ENCODE measurements at places on chromosomes 2 and 18.
A peak's percentile ranks its signal among the peaks of the same experiment; 100 is the strongest.

DNA sequence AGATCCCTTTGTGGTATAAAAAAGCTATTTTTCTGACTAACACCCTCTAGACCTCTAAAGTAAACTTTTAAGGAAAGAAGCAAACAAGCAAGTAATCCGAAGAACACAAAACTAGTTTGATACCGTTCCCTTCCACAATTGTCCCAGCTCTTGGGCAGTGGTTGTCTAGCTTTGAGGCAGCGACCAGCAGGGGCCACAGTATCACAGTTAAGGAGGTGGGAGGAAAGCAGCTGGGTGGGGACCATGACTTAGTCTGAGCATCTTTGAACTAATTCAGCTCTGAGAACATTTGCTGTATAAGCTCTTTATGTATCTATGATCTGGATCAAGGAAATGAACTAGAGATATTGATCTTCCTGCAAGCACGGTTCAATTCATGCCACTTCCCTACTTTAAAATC is 51.0 kb downstream of the SF3B1 start:
- DNase-seq: no peak

GRCh38 chr2:151842830-151843690 is 14.8 kb upstream of the ARL5A start:
- no peak for DNase-seq

DNA sequence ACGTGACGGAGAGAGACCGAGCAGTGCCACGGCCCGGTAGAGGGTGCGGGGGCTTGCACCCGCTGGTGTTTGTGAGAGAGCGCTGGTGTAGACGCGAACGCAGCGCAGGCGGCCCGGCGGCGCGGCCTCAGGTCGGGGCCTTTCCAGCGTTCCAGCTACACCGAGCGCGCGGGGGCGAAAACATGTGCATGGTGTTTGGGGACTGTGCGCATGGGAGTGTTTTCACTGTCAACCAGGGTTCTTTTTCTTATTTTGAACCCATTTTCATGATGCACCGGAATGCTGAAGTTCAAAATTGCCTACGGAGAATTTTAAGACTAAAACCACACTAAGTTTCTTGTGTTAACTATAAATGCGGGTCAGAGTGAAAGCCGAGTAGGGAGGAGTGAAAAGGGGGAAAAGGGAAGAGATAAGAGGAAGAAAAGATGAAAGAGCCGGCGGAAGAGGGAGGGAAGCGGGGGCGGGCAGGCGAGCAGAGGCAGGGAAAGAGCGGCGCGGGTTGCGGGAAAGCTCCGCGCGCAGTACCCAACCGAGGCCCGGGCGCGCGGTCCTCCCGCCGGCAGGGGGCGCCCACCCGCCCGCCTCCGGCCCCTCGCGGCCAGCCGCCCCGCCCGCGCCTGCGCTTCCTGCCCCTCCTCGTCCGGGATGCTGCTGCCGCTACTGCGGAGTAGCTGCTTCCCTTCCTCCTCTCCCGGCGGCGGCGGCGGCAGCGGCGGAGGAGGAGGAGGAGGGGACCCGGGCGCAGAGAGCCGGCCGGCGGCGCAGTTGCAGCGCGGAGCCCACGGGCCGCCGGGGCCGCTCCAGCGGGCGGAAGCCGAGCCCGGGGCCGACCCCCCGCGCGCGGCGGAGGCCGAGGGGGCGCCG is at the start of gene RAB12:
RAB12 (plus strand) TSS at position 643 of the 864 bp plus-strand sequence; CDS start at position 646, 3 bp downstream.
- DNase-seq: peak; percentile 91

DNA sequence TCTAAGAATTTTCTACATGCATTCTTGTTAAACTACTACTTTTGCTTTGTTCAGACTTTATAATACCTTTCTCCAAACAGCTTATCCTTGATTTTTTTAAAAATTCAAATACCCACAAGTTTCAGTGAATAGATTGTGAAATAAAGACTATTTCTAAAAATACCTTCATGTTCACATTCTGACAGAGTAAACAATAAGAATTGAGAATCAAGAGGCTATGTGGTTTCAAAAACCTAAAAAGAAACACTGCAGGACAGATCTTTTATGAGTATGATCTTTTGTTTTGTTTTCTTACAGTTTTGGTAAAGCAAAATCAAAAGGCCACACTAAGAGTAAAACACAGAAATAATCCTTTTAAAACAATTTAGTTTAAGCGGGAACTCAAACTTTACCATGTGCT is 21.2 kb downstream of the ALS2 start:
- no peak for DNase-seq

DNA sequence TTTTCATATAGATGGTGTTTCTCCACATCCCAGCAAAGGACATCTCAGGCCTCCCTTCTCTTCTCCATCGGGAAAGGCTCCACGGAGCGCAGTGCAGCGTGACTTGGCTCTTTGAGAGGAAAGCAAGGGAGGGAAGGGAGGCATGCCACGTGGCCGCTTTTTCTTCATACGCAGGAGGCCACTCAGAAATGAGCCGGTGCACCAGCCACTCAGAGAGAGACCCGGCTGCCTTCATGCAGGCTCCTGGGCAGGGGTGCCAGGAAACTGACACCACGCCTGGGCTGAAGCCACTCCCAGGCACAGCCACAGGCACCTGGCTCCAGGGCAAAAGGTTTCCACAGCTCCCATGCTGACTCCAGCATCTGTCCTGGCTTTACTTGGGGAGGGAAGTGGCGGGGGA is 11.1 kb upstream of the LOXHD1 start:
- DNase-seq: peak; percentile 22

DNA sequence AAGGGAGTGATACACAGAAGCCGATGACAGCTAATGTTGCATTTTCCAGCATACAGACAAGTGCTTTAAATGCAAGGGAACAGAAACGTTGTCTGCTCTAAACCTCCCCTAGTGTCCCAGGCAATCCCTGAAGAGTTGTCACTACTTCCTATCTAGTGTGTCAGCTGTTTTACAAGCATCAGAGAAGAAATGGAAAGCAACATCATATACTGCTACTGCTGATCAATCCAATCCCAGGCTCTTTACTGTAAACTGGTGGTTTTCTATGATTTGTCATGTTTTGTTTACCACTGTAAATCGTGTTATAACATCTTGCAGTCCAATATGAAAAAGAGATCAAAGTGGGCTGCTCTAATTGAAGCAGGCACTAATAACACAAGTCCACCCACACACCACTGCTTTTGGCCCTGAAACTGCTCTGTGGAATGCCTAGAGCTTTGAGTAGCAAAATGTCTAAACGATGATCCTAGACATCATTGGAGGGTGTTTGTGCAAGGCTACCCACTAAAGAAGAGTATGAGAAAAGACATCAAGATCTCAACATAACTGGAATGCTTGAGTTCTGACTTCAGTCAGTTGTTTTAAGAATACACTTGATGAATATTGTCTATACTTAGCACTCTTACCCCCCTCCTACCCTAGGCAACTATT is 18.1 kb upstream of the ROCK1 start:
- no peak for DNase-seq

- no peak for DNase-seq
These were observed 819 bp upstream of the MAP3K2 start for GRCh38 chr2:127388423-127389164.

DNA sequence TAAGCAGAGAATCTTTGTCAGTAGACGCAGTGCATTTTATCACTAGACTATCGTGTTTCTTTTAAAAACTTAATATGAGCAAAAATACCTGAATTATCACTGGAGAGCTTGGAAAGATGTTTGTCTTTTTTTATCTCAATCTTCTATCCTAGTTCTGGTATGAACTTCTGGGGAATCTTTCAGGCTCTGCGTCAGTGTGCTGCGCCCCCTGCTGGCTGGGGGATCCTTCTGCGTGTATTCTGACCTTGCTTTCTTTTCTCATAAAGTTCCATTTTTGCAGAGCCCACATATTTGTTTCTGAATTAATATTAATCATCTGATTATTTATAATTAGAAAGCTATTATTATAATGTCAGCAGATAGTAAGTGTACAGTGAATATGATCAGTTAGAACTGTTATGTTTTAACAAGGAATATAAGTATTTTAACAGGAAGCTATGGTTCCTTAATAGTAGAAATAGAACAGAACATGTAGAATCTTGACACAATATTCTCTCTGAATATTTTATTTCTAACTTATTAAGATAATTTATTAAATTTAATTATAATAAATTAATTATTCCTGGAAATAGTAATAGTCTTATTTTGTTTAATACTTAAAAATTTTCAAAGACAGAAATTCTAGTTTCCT is 945.0 kb upstream of the CRIM1 start:
- DNase-seq: peak; percentile 82

GRCh38 chr2:218399391-218400166 is at the start of gene CTDSP1:
Gene CTDSP1 (plus strand): TSS chr2:218399868. CDS start chr2:218400091, 223 bp downstream.
- peak; percentile 92 for DNase-seq

- DNase-seq: no peak
These were observed 29.3 kb downstream of the MERTK start for GRCh38 chr2:111927723-111928122.

DNA sequence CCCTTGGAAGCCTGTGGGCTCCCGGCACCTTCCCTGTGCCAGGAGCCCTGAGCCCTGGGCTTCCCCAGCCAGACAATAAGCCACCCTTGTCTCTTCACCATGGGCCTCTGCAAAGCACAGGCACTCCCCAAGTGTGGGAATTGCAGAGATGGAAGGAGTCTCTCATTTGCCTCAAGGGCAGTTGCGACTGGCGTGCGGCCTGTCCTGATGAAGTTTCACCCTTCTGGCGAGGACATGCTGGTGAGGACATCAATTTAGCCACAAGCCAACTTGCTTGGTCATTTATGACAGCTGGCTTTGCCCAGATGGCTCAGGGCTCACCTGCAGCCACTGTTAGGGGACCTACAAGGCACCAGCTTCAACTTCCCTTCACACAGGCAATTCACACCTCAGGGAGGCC is 180.2 kb downstream of the ANAPC1 start:
- no peak for DNase-seq

DNA sequence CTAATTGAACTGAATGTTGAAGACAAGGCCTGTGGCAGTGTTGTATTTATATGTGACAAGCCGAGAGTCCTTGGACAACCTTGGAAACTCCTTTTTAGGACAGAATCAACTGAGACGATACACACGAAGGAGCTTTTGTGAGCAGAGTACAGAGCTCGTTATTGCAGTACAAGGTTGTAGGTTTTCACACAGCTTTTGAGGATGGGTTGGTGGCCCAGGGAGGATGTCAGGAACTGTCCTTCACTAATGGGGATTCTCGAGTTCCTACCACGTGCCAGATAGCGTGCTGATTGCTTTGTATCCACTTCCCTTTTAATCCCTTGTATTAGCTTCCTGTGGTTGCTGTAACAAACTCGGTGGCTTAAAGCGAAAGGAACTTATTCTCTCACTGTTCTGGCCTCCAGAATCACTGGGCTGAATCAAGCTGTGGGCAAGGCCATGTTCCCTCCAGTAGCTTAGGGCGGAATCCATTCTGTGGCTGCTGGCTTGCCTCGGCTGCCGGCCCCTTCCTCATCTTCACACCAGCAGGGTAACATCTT is 20.2 kb downstream of the INPP4A start:
- peak; percentile 45 for DNase-seq

- no peak for DNase-seq
These were observed 88.9 kb upstream of the SERPINE2 start for GRCh38 chr2:224127871-224128501.

DNA sequence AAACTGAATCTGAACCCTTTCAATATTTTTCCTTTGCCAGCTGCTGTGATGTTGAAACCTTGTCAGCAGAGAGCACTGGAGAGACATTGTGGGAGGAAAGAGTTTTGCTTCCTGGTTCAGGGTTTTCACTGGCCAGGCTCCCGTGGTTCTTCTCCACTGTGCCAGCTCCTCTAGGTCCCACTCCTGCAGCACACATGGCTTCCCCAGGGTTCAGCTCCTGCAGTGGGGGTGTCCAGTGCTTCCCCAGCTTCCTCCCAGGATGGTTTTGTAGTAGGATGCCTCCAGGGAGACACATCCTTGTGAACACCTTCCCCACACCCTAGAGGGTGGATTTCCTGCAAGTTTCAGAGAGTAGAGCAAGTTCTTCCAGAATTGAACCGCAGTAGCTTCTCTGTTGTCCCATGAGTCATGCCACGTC is 24.0 kb upstream of the SULT1C3 start:
- peak; percentile 36 for DNase-seq

DNA sequence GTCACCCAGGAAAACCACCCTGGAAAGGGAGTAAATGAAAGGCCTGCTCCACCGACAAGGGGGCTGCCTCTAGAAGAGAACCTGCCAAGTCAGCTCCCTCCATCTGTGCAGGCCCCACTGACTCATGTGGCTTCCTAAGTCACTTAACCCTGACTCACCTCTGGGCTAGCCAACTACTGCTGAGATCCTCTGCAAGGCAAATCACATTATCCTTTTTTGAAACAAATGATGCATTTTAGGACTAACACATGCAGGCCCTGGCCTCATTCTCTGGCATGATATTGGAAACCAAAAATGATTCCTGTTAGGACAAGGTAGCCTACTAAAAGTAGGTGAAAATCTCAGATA is 474.6 kb downstream of the EPHA4 start:
- DNase-seq: no peak

DNA sequence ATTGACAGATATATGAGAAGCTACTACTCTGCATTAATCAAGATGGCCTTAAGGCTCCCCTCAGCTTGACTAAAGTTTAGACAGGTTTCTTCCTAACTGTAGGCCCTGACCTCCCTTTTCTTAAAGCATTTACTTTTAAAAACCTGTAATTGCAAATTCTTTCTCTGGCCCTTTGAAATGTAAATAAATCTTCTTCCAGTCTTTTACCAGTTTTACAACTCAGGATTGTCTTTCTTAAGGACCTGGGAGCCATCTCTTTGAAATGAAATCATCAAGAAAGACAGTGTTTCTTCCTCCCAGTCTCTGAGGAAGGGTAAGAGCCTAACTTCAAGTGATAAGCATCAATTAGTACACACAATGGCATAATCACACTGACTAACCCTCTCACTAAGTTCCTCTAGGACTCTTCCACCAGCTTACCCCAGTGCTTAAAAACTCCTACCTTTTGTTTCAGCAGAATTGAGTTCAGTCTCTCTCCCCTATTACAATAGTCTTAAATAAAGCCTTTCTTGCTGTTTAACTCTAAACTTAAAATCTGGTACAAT is 58.7 kb upstream of the CDH20 start:
- no peak for DNase-seq

DNA sequence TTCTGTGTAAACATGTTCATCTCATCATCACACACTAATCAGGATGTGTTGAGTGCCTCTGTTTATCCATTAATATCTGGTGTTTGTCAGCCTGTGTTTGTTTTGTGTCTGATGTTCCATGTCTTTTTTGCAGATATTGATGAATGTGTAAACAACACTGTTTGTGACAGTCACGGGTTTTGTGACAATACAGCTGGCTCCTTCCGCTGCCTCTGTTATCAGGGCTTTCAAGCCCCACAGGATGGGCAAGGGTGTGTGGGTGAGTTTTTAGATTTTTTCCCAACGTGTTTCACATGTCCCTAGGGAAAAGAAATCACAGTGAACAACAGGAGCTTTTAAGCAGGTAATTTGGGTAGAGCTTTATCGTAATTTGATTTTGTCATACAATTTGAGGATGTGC is 133.7 kb upstream of the RASGRP3 start:
- DNase-seq: no peak

Measured in Ammon's horn (tissue), 1 donor.